ENCODE measurements at places on chromosomes 4 and X.

DNA sequence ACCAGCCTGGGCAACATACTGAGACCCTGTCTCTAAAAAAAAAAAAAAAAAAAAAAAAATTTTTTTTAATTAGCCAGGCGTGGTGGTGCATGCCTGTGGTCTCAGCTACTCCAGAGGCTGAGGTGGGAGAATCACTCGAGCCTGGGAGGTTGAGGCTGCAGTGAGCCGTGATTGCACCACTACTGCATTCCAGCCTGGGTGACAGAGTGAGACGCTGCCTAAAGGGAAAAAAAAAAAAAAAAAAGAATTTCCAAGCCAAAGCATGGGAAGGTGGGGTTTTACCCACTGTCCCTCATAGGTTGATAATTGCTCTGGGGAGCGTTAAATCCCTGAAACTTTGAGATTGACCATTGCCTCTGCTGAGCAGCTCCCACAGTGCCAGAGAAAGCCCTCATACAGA is 427.5 kb downstream of the BCOR start:
- no peak for DNase-seq

DNA sequence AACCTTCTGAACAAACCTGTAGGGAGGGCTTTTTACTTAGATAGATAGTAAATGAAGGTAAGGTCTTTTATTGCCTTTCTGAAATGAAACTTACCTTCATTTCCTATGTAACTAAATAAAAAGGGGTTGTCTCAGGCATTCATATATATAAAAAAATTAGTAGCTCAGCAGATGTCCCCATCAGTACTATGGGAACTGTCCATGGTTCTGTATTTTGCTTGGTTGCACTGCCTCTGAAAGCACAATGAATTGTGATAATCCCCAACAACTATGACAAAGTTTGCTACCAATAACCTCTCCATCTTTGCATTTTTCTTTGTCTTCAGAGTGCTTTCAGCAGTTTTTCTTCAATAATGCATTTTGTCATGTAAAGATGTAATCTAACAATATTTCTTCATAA is 222.4 kb downstream of the SLIT2 start:
- peak; percentile 4 for DNase-seq

- DNase-seq: no peak
These were observed 48.5 kb upstream of the ZNF157 start for GRCh38 chrX:47321823-47322371.

- peak; percentile 38 for DNase-seq
These were observed 183.2 kb upstream of the TENT5D start for GRCh38 chrX:80237072-80237471.

DNA sequence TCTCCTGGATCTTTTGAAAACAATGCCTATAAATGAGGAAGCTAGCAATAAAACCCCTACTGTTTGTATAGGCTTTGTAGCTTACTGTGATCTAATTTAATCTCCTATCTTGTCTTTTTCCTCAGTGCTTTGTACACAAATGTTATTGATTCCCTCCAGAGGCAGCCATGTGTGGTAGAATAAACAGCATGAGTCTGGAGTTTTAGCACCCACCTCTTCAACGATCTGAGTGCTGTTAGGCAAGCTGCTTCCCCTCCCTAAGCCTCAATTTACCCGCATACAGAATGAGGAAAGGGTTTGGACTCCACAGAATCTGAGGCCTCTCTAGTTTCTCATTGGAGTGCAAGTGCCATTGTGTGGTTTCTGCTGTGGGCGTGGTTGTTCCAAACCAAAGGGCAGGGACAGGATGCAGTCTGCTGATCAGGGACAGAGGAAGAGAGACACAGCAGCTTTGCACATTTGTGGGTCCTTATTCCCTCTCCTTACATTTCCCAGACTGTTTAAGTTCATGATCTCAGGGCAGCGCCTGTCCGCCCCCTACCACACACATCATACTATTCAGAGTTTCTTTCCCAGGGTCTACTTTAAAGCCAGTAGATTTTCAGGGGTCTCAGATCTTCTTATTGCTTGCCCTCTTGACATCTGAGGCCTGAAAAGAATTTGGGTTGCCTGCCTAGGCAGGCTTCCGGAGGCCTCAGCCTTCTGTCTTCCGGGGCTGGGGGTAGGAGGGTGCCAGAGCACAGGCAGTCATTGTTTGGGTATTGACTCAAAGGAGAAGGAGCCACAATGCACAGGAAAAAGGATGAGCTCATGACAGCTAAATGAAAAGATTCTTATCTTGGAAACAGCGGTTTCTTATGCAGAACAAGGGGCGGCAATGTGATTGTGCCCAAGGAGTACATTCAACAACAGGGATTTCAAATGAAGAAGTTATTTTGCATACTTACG is 114.9 kb upstream of the TEX13D start:
- DNase-seq: peak; percentile 95

GRCh38 chr4:88964450-88964849 is 92.5 kb downstream of the FAM13A start:
- DNase-seq: no peak

DNA sequence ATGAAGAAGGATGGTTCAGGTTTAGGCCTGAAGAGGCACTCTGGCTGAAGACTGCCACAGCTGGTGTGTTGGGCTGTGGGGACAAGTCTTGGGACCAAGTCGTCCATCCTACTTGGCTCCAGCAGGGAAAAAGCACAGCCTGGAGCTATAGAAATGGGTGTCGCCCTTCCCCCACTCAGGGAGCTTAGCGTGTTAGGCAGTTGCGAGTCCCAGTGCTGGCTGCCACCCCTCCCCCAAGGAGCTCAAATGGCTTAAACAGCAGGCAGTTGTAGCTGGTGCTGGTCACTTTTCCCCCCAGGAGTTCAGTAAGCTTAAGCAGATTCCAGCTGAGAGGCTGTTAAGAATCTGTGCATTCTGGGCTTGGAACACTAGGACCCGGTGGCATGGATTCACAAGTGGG is 319.5 kb upstream of the POF1B start:
- no peak for DNase-seq

GRCh38 chrX:18917831-18918230 is 66.1 kb downstream of the PHKA2 start:
- DNase-seq: no peak

DNA sequence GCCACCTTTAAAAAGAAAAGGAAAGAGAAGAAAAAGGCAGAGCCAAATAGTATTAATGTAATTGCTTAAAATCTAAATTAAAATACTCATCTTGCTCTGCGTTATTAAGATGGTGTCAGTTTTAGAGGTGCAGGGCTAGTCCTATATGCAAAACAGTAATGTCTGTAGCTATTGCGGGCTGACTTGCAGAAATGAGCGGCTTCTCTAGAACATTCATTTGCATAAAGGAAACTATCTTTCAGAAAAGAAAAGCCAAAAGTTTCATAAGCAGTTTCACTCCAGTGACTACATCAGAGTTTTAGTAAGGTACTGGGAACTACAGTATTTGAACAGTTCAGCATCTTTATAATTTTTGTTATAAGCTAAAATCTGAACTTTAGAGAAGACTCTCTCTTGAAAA is 6.0 kb downstream of the SMAD1 start:
- no peak for DNase-seq

DNA sequence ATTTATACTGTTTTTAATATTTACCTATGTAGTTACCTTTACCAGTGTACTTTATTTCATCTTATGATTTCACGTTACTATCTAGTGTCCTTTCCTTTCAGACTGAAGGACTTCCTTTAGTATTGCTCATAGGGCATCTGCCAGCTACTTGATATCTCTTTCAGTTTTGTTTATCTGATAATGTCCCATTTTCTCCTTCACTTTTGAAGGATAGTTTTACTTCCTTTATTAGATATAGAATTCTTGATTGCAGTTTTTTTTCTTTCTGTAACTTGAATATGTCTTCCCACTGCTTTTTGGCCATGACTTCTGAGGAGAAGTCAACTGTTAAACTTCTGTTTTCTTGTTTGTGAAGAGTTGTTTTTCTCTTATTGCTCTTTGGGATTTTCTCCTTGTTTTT is 69.4 kb upstream of the MAGED1 start:
- DNase-seq: no peak

DNA sequence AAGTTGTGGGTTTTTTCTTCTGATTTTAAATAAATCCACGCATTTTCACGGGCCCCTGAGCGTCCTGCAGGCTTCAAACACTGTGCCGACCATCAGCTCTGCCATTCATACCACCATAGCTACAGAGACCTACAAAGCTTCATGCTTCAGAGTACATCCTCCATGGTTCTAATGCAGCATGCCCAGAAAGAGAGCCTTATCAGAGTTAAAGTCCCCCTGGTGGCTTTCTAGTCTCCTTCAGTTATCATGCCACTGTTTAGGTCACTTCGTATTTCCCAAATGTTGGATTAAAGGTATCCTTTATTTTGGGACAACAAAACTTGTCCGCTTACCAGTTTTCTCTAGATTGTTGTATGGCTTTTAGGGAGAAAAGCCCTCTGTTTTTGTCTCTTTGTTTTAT is 66.7 kb upstream of the VCX2 start:
- DNase-seq: peak; percentile 1

- DNase-seq: no peak
These were observed at the start of gene IBSP for GRCh38 chr4:87799301-87800113. TSS of gene IBSP (plus strand) at chr4:87799554. CDS start at chr4:87802362, 2,808 bp downstream.
